Hematopoietic multipotent progenitor cell treated with erythropoietin and hydrocortisone succinate and interleukin-3 and kit ligand, for 17 days (in vitro differentiated cells): ENCODE measurements at places on chromosomes 2 and 18.

DNA sequence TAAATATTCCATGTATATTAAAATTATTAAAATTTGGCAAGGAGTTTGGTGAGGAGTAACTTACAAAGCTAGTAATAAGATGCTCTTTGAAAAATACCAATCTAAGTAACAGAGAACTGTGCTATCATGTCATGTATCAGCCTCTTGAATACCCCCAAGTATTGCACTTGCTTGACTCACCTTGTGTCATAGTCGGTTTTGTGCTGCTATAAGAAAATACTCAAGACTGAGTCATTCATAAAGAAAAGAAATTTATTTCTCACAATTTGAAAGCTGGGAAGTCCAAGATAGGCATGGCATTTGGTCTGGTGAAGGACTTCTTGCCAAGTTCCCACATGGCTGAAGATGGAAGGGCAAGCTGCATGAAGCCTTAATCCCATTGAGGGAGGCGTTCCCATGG, 179.2 kb downstream of the MEMO1 start:
- no peak for DNase-seq

DNA sequence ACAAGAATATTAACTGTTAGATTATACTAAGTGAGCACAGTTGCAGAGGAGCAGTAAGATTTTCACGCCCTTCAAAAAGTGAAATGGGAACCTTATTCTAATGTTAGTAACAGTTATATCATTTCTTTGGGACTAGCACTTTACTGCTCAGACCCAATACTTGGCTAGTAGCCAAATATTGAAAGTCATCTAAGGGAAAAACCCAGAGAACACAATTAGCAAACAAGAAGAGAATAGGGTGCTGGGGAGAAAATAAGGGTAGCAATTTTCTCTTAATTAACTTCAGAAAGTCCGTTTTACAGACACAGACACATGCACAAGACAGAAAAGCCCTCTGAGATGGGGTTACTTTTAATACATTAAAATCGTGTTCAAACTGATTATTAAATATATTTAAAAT, 71.8 kb downstream of the ID2 start:
- peak; percentile 33 for DNase-seq

DNA sequence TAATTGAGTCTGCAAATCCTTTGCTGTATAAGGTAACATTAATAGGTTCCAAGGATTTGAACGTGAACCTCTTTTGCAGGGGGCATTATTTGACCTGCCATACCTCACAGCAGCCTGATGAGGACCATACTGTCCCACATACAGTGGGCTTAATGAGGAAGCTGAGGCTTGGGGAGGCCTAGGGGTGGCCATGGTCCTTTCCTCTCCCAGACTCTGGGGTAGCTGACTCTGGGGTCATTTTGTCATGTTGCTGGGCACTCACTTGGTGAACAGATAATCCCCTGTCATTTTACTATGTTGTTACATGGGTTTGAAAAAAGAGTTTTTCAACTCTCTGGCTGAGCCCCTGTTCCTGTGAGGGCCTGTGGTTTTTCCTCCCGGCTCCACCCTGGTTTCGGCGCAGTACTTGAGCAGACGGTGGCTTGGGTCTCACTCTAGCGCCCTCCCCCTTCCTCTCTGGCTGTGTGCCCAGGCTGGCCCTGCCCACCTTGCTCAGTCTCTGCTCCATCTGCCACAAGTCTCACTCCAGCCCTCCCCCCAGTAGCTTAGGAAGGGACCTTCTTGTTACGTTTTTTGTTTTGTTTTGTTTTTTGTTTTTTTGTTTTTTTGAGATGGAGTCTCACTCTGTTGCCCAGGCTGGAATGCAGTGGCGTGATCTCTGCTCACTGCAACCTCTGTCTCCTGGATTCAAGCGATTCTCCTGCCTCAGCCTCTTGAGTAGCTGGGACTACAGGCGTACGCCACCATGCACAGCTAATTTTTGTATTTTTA, 21.0 kb downstream of the INPP4A start:
- DNase-seq, result peak; percentile 21

DNA sequence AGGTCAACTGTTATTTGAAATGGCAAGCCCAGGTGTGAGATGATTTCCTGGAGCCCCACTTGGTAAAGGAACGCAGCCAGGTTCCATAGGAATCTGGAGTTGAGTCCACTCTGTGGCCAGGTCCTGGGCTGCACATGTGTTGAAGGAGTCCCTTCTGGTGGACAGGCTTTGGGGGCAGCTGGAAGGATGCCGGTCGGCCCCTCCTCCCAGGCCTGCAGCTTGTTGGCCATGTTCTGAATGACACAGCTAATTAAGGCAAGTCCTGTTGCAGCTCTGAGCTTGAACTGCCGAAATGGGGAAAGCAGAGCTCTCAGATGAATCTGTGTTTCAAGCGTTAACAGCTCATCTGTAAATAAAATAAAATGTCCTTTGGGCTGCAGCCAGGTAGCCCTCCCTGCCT, 23.8 kb downstream of the EN1 start:
- no peak for DNase-seq

GRCh38 chr2:64133828-64134227, 10.4 kb downstream of the PELI1 start:
- no peak for DNase-seq

DNA sequence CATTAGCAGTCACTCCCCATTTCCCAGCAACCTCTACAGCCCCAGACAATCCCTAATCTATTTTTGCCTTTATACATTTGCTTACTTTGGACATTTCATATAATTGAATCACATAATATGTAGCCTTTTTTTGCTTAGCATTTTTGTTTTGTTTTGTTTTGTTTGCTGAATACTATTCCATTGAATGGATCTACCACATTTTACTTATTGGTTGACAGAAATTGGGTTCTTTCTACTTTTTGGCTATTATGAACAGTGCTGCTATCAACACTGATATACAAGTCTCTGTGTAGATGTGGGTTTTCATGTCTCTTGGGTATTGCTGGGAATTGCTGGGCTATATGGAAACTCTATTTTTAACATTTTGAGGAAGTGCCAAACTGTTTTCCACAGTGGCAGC, 7.6 kb downstream of the PTPN18 start:
- DNase-seq, result no peak

GRCh38 chr2:179297927-179298326, 33.3 kb upstream of the SESTD1 start:
- DNase-seq, result no peak

DNA sequence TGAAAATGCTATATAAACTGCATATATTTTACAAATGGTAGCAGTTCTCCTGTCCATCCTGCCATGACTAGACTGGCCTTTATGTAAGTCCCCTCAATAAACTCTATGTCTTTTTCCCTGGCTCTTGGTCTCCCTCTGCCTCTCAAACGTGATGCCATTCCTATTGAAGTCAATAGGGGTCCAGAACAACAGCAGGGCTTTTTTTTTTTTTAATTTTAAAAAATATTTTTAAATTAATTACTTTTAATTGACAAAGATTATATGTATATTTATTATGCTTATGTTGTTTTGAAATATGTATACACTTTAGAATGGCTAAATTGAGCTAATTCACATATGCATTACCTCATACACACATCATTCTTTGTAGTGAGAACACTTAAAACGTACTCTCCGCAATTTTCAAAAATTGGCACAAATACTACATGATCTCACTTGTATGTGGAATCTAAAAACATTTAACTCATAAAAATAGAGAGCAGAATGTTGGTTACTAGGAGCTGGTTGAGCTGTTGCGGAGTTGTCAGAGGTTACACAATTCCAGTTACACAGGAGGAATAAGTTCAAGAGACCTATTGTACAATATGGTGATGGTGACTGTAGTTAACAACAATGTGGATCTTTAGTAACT, 123.1 kb downstream of the LRRTM4 start:
- no peak for DNase-seq

GRCh38 chr2:153163055-153163454, 315.5 kb downstream of the RPRM start:
- no peak for DNase-seq

- DNase-seq, result no peak
These were observed 53.3 kb downstream of the TRAPPC12 start for GRCh38 chr2:3432693-3433338.

DNA sequence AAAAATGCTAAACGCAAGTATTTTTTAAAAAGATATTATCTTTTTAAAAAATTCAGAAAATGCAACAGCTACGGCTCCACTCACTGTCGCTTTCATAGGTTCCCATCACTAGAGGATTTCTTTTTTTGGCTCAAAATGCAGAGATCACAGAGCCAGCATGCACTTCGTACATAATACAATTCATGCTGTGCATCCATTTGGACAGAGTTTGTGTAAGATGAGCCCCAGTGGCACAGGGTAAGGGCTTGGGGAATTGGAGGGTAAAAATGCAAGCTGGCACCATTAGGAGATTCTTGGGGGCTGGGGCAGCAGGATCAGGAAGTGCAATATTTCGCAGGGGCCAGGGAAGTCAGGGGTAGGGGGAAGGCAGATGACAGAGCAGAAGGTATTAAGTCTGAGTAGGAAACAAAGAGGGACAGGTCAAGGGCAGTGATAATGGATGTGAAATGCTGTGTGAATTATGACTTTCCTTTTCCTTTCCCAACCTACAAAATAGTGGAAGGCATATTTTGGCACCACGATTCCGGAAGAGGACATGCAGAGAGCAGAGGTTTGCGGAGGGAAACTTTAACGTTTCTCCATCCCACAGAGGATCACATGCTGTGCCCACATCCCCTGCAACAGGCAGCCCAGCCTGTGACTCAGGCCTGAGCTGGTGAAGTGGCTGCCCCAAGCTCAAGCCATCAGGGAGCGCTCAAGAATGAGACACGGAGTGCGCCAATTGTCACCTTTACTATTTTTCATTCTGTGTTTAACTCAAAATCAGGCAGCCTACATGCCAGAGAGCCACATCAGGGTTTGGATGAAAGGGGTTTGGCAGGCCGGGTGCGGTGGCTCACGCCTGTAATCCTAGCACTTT, 4.7 kb downstream of the CAPG start:
- no peak for DNase-seq

DNA sequence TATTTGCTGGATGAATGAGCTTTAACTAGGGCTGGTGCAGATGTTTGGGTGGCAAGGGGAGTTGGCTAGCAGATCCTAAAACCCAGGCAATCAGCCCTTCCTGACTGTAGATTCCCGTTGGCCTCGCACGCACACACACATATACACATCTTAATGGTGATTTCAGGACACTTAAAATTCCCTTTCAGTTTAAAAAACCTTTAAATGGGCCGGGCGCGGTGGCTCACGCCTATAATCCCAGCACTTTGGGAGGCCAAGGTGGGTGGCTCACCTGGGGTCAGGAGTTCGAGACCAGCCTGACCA, 19.5 kb upstream of the MTCL1 start:
- DNase-seq, result no peak

DNA sequence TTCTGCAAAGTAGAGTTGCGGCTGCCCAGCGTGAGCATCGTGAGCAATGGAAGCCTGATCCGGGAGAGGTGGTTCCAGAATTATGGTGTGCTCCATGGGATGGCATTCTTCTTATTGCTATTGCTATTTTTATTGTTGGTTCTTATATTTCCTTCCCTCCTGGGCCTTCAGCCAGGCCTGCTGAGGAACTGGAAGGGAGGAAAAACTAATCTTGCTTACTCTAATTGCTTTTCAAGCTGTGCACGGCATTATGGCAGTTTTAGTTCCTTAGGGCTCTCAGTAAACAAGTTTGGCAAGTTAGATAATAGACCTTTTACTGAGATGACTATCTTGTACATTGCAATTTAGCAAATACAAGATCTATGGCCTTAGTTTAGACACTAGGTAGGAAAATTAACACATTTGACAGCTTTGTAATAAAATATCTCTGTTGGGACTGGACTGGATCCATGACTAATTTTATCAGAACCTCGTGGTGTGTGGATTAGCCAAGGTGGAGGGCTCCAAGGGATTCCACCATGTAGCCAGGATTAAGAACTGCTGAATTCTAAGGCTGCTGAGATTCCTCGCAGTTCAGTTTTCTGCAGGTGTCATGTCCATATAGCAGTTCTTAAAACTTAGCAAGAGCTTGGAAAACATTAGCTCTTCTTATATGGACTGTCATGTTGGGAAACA, 6.0 kb downstream of the RSAD2 start:
- no peak for DNase-seq

DNA sequence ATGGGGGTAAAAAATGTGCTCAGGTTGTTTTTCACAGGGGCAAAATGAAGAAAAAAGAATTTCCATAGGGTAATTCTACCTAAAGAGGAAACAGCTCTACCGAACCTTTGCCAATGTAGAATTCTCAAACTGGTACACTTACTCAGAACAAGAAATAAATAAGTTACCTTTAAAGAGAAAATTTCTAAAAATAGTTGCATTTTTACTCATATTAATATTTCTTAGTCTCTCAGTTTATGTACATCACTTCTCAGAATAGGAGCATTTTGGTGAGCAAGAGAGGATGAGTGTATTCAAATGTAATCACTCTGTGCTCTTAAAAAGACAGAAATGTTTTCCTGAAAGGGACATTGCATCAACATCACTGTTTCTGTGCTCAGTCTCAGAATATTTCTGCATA, 574.7 kb upstream of the SLC8A1 start:
- no peak for DNase-seq

DNA sequence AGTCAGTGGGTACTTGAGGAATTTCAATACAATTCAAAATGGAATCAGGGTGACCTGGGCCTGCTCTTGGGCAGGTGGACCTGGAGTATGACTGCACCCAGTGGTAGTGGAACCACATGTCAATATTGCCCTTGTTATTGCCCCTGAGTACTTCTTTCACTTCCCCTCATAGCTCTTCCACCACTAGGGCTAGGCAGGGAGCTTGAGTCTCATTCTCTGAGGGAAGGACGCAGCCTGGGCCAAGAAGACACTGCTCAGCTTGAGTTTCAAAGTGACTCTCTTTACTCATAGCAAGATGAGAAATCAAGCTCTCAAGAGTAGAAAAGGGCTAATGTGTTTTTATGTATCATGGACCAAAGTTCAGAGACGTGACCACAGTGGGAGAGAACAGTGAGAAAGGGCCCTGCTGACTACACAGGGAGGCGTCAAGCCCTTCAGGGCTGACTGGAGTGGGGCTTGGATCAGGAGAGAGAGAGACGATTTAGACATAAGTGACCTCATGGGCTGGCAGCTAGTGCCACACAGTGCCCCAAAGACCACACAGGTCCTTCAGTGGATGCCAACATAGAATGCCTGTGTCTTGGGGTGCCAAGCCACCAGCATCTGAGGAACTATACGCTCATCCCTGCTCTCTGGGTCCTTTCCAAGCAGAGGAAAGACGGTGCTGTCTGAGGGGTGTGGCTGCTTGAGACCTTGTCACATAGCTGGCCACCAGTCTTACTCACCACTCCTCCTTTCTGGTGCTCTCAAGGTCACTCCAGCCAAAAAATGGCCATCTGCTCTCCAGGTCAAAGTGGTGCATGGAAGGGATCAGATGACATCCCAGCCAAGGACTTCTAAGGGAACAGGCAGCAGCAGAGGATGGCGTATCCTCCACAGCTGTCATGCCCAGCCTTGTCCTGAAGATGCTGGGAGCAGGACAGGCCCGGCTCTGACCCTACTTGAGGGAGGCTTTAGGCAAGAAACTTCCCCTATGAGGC, 13.0 kb downstream of the PTMA start:
- no peak for DNase-seq

DNA sequence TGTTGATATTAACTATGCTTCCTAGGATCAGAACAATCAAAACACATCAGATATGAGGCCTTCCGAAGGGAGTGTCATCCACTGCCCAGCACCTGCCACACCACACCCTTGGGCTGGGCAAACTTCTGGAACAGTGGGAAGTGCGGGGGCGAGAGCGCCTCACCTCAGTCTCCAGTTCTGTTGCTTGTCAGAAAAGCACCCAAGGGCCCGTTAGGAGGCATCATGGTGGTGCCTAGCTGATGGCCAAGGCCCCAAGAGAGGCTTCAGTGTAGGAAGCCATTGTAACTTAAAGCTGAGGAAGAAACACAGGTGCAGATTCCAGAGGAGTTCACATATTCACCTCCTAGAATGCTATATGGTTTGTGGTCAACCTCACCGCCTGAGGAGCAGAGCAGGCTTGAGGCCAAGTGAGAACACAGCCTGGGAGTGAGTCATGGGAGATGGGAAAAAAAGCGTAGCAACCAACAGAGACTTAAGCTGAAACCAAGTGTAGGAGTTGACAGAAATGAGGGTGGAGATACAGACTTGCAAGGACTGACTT, 85.1 kb upstream of the ATL2 start:
- no peak for DNase-seq
